ENCODE measurements at places on chromosomes 1 and 21. TPM values are rescaled to one million over a fixed set of nuclear protein-coding genes. Genes with fewer than 3 reads are reported as not detected.

GRCh38 chr1:30780409-30780808, 22.8 kb upstream of the LAPTM5 start:
- H3K27ac ChIP-seq = no peak overlapping the region
- DNase-seq = no peak
- H3K4me1 ChIP-seq = peaks cover 9% of the 10 kb centered on the region

DNA sequence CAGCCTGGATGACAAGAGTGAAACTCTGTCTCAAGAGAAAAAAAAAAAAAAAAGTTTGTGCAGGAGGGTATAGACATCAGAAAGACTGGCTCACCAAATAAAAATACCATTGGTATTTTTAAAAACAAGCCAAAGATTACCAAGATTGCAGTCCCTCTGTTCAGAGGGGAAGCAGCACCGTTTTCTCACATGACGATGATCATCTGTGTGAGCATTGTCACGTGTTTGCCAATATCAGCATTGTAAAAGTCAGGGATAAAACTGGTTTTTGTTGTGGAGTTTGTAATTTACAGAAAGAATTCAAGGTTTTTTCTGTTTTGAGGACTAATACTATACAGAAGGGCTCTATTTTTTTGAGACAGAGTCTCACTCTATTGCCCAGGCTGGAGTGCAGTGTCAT, 26.5 kb downstream of the ZNF362 start:
- no peaks in the 10 kb centered on the region for H3K27me3 ChIP-seq
- H3K27ac ChIP-seq = no peak overlapping the region
- H3K36me3 ChIP-seq = no peaks in the 10 kb centered on the region
- H3K4me1 ChIP-seq = no peaks in the 10 kb centered on the region
- no peak for DNase-seq

GRCh38 chr1:109782514-109782913, 18.8 kb upstream of the EPS8L3 start:
- no peaks in the 10 kb centered on the region for H3K36me3 ChIP-seq
- H3K27me3 ChIP-seq = no peaks in the 10 kb centered on the region
- H3K4me1 ChIP-seq = peaks cover 25% of the 10 kb centered on the region
- no peak overlapping the region for H3K27ac ChIP-seq

DNA sequence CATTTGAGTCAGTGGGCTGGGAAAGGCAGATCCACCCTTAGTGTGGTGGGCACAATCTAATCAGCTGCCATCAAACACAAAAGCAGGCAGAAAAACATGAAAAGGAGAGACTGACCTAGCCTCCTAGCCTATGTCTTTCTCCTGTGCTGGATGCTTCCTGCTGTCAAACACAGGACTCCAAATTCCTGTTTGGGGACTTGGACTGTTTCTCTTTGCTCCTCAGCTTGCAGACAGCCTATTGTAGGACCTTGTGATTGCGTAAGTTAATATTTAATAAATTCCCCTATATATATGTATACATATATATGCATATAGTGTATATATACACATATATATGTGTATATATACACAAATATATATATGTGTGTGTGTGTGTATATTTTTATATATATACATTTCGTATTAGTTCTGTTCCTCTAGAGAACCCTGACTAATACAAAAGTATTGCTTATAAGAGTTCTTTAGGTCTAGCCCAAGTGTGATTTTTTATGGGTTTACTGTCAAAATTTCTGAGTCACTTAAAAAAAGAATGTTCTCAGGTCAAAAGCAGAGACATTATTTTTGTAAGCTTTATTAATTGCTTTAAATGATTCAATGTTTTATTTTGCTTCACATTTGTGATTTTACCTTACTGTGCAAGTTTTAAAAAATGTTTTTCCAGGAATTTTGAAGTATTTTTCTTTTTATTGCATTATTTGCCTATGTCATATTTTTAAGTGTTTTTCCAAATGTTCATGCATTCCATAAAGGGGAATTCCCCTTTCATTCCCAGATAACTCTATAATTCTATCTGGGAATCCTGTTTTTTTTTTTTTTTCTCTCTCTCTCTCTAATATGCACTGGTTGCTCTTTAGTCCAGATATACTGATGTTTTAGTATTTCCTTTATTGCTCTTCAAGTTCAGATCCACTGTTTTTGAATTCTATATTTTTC, 92.1 kb upstream of the ADAMTS5 start:
- no peak overlapping the region for H3K4me3 ChIP-seq
- H3K27me3 ChIP-seq = no peaks in the 10 kb centered on the region
- H3K36me3 ChIP-seq = no peaks in the 10 kb centered on the region
- H3K4me1 ChIP-seq = peaks cover 8% of the 10 kb centered on the region
- H3K27ac ChIP-seq = no peak overlapping the region
- DNase-seq = no peak

GRCh38 chr1:216250861-216251260, 172.4 kb downstream of the USH2A start:
- no peak for DNase-seq
- peaks cover 2% of the 10 kb centered on the region for H3K4me1 ChIP-seq
- no peaks in the 10 kb centered on the region for H3K27me3 ChIP-seq

The PLA2G2C gene
- polyA plus RNA-seq = not detected

GRCh38 chr1:110547017-110547416, 28.0 kb upstream of the KCNA10 start:
- no peaks in the 10 kb centered on the region for H3K27me3 ChIP-seq
- H3K27ac ChIP-seq = no peak overlapping the region
- H3K4me3 ChIP-seq = no peak overlapping the region
- no peak for DNase-seq
- no peaks in the 10 kb centered on the region for H3K36me3 ChIP-seq

The CFAP74 gene
- polyA plus RNA-seq = not detected

DNA sequence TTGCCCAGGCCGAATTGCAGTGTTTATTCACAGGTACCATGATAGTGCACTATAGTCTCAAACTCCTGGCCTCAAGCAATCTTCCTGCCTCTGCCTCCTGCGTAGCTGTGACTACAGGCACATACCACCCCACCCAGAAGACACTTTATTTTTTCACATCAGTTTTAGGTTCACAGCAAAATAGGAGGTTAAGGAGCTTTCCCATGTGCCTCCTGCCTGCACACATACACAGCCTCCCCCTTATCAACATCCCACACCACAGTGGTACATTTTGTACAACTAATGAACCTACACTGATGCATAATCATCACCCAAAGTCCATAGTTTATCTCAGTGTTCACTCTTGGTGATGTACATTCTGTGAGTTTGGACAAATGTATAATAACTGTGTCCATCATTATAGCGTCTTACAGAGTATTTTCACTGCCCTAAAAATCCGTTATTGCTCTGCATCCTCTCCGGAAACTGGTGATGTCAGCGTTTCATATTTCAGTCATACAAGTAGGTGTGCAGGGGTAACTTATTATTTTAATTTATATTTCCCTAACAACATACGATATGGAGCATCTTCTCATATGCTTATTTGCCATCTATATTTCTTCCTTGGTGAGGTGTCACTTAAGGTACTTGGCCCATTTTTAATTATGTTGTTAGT, 23.2 kb downstream of the OR13G1 start:
- H3K4me1 ChIP-seq = no peaks in the 10 kb centered on the region
- no peak for DNase-seq
- H3K27ac ChIP-seq = no peak overlapping the region
- no peak overlapping the region for H3K4me3 ChIP-seq

DNA sequence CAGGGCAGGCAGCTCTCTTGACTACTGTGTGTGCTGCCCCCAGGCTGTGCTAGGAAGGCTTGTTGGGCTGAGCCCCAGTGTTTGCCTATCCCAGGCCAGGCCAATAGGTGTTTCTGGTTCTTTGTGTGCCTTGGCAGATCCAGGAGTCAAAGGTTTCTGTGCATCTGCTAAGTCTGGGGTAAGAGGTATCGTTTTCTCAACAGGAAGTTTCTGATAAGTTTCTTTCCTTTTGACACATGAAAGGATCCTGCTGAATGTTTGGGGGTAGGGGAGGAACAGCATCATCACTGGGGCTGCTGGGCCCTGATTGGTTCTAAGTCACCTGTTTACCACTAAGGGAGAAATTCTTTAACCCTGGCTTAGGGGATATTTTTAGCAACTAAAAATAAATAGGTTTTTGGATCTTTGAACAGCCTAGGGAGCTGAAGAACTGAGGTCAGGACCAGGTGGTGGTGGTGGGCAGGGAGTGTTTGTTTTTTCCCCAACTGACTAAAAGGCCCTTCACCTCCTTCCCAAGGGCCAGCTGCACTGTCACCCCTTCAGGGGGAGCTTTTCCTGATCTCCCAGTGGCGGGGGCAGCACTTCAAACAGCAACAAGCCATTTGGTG, 85.1 kb downstream of the KCNN3 start:
- DNase-seq = no peak
- H3K4me3 ChIP-seq = no peak overlapping the region
- H3K27me3 ChIP-seq = peaks cover 6% of the 10 kb centered on the region

The LHX8 gene
- polyA plus RNA-seq = not detected

The CHRM3 gene
- polyA plus RNA-seq = not detected

The MRPS21 gene
- polyA plus RNA-seq = 149 TPM

GRCh38 chr1:181595234-181595633, 111.9 kb downstream of the CACNA1E start:
- no peak for DNase-seq
- H3K27me3 ChIP-seq = peaks cover 6% of the 10 kb centered on the region
- H3K4me3 ChIP-seq = no peak overlapping the region

- H3K27ac ChIP-seq = no peak overlapping the region
- peaks cover 23% of the 10 kb centered on the region for H3K36me3 ChIP-seq
- no peak overlapping the region for H3K4me3 ChIP-seq
- H3K4me1 ChIP-seq = peaks cover 8% of the 10 kb centered on the region
- no peaks in the 10 kb centered on the region for H3K27me3 ChIP-seq
Observed at GRCh38 chr1:206608108-206608698, 4.1 kb downstream of the EIF2D start.

GRCh38 chr1:3402258-3403010, 52.0 kb upstream of the ARHGEF16 start:
- H3K4me1 ChIP-seq = peaks cover 6% of the 10 kb centered on the region
- peaks cover 25% of the 10 kb centered on the region for H3K27me3 ChIP-seq
- no peaks in the 10 kb centered on the region for H3K36me3 ChIP-seq
- DNase-seq = no peak

DNA sequence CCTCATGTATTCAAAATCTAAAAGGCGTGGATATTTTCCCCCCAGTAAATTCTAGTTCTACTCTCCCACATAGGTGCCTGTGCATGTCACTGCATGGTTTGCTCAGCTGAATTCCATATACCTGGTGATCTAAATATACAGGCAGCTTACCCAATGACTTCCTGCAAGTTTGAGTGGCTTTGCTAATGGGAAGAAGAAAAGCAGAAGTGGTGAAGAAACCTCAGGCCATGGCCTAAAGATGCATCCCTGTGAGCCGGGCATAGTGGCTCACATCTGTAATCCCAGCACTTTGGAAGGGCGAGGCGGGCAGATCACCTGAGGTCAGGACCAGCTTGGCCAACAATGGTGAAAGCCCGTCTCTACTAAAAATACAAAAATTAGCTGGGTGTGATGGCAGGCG, 11.5 kb downstream of the SLC44A3 start:
- no peak for DNase-seq
- no peak overlapping the region for H3K4me3 ChIP-seq
- no peak overlapping the region for H3K27ac ChIP-seq
- no peaks in the 10 kb centered on the region for H3K27me3 ChIP-seq

GRCh38 chr1:200253774-200254495, 155.9 kb downstream of the ZNF281 start:
- H3K36me3 ChIP-seq = no peaks in the 10 kb centered on the region
- no peaks in the 10 kb centered on the region for H3K4me1 ChIP-seq
- no peak overlapping the region for H3K27ac ChIP-seq
- no peak overlapping the region for H3K4me3 ChIP-seq
- H3K27me3 ChIP-seq = peaks cover 6% of the 10 kb centered on the region

- no peaks in the 10 kb centered on the region for H3K36me3 ChIP-seq
- no peaks in the 10 kb centered on the region for H3K27me3 ChIP-seq
- H3K27ac ChIP-seq = no peak overlapping the region
- no peak for DNase-seq
Observed at GRCh38 chr1:33185541-33185940, 3.7 kb upstream of the TRIM62 start.

DNA sequence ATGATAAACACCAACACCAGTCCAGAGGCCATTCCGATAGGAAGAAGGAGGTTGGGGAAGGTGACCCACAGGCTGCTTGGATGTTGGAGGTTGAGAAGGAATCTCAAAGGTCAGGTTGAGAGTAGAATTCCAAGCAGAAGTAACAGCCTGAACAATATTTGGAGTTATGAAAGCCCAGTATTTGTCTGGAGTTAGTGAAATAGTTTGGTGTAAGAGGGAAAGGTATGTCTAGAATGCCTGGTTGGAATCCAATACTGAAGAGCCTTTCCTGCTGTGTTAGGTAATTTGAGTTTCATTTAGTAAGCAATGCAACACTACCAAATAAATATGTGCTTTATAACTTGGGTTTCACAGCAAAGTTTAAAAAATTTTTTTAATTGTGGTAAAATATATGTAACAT, 70.5 kb upstream of the MCOLN3 start:
- H3K4me3 ChIP-seq = no peak overlapping the region
- no peaks in the 10 kb centered on the region for H3K36me3 ChIP-seq
- no peak overlapping the region for H3K27ac ChIP-seq
- DNase-seq = no peak
- H3K27me3 ChIP-seq = no peaks in the 10 kb centered on the region
- no peaks in the 10 kb centered on the region for H3K4me1 ChIP-seq

DNA sequence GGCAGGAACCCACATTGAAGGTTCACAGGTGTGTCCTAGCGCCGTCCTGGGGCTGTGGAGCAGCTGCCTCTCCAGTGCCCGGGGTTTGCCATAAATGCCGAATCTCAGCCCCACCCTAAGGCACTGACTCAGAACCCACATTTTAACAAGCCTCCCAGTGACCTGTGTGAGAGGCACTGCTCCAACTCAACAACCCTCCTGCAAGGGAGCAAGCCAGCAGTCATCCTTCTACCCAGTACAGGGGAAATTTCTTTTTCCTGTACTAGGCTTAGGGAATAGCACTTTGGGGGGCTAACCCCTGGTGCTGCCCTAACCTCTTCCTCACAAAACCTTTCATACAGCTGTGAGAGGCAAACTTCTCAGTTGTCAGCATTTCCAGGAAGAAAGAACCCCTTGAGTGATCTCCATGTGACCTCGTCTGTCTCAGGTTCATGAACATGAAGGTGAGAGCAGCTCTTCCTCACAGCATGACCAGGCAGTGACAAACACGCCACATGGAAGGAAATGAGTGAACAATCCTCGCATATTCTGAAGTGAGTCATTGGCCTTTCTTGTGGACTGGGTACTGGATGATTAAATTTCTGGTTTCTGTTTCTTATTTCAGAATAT, 11.4 kb upstream of the BCAR3 start:
- H3K27ac ChIP-seq = peak overlapping the region; percentile 90
- H3K4me3 ChIP-seq = peak overlapping the region; percentile 56
- no peaks in the 10 kb centered on the region for H3K36me3 ChIP-seq

The BMP8B gene
- polyA plus RNA-seq = 0.04 TPM

The POFUT2 gene
- 18.7 TPM for polyA plus RNA-seq

The OVAAL gene
- not detected for polyA plus RNA-seq

DNA sequence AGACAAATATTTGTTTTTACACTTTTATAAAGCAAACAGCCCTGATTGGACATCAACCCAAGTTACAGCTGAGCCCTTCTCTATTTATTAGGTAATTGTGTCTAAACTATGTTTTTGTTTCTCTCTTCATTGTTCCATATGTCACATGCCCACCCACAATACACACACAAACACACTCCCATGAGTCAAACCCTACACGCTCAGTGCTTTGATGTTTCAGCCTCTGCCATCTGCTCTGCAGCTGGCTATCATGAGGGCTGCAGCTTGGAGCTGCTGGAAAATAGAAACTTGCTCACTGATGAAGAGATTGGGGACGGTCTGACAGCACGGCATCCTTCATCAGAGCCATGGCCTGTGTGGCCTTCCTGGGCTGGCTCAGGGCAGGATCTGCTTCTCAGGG, 41.7 kb downstream of the PSMG1 start:
- H3K4me1 ChIP-seq = peaks cover 10% of the 10 kb centered on the region
- H3K27me3 ChIP-seq = no peaks in the 10 kb centered on the region
- no peaks in the 10 kb centered on the region for H3K36me3 ChIP-seq
- no peak for DNase-seq

All from keratinocyte (primary cell).